T follicular helper cell (primary cell): ENCODE measurements at places on chromosomes 11 and 22.

DNA sequence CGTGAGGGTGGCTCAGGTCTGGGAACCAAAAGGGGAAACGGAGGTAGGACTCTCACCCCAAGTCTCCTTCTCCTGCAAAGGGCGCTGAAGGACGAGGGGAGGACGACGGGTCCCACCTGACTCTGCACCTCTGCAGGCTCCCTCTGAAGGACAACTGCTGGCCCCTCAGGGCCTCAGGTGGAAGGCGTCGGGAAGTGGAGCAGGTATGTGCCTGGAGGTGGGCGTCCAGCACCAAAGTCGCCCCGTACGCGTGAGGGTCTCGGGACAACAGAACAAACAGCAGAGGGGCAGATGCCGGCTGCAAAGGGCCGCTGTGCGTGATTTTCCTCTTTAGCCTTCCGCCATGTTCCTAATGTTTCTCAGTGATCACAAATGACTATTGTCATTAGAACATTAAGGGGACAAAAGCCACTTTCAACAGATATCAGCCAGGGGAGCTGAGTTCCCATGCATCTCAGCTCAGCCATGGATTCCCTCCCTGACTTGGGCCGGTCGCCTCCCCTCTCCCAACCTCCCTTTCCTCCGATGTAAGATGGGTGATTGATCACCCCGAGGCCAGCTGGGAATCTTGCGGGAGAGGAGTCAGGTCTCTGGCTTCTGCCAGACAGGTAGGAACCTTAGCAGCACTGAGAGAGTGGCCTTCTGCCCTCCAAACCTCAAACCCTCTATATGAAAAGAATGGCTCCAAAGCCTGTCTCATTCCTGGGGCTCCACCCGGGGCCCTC lies 836 bp downstream of the SLC16A8 start:
- DNase-seq: no peak

GRCh38 chr11:128412847-128413791 lies 174.2 kb downstream of the ETS1 start:
- no peak for DNase-seq

- DNase-seq: no peak
Observed at GRCh38 chr11:12099132-12099873, 11.1 kb upstream of the MICAL2 start.

GRCh38 chr11:117836077-117836960 lies 11.8 kb upstream of the FXYD2 start:
- no peak for DNase-seq

GRCh38 chr22:37930270-37930951 lies 23.0 kb downstream of the C22orf23 start:
- DNase-seq: no peak

DNA sequence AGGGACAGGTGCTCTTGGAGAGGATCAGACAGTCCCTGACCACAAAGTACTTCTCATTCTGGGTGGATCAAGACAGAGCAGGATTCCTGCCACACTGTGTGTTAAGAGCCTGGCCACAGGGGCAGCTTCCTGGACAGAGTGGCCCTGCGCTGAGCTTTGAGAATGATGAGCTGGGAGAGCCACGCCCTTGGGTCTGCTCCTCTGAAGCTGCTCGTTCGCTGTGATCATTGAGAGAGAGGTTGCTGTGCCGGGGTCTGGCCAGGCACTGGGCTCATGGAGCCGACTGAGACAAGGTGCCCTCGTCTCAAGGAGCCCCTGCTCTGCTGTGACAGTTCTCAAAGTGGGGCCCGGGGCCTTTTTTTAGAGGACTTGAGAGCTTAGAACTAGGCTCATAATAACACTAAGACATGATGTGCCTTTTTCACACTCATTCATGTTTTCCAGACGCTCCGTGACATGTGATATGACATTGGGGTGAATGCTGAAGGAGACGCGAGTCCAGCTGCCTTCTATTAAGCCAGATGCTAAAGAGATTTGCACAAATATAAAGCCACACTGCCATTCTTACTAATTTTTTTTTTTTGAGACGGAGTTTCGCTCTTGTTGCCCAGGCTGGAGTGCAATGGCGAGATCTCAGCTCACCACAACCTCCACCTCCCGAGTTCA lies 1.6 kb upstream of the MFRP start:
- DNase-seq: no peak

DNA sequence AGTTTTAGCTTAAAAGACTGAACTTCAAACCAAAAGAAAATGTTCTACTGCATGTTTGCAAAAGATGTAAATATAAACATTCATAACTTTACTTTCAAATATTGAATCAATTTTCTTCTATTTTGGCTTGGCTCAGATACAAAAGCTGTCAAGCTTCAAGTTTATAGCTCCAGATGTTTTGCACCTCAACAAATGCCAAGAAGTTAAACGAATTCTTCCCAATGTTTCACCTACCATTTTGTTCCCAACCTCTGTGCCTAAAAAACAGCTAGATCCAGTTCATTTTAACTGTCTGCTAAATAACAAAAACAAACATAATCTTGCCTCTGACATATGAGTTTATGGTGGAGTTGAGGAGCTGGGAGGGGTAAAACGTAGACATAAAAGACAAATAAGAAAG lies 76.5 kb downstream of the RAB30 start:
- DNase-seq: no peak

GRCh38 chr11:70643642-70644041 lies 245.3 kb downstream of the CTTN start:
- no peak for DNase-seq
